Activated gamma-delta T cell treated with Interleukin-2 at 50 U/mL for 16 hours (primary cell): ENCODE measurements at places on chromosomes 4 and X.

DNA sequence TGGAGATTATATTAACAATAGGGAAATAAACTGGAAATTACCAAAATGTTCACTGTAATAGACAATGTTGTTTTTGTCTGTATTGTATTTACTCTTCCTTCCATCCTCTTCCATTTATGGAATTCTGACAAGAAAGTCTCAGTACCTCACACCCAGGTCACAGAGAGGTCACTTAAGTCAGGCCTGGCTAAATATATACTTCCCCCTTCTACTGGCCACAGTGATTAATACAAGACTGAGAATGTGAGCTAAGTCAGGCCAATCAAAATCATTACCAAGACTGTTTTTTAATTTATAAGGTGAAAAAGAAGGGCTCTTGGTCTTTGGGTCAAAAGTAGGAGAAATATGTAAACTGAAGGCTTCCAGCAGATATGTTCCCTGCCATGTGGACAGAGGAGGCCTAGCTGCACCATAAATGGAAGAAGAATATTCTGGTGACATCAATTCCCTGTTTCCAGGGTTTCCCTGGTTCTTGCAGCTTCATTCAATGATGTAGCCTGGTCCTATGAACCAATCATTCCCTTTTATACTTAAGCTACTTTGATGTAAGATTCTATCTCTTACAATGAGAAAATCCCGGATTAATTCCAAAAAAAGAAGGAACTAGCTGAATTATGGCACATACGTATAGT lies 64.3 kb downstream of the LRBA start:
- DNase-seq, result no peak

DNA sequence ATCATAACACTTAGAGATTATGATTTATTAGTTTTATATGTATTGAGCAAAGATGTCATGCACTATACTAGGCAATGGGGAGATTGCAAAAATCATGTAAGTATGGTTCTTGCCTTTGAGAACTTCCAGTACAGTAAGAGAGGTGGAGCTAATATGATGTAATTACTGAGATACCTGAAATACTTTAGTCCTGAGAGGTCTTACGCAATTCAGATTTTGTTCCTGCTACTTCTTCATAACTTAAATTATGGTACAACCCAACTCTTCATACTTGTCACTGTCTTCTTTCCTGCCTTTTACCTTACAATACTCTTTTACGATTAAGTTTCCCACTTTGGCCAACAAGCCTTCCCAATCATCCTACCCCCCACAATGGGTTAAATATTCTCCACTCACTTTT lies 564.2 kb upstream of the PITX2 start:
- no peak for DNase-seq

DNA sequence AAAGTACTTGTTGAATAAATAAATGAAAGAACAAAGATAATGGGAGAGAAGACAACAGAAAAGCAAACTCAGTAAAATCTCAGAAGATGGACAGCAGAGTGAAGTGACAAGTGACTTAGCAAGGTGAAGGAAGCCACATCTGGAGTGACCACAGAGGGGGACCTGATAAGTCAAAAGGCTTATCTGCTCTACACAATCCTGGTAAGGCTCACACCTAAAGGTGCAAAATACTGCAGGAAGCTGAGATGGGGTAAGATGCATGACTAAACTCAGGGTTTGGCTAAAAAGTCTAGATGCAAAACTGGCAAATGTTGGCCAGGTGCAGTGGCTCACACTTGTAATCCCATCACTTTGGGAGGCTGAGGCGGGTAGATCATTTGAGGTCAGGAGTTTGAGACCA lies 22.2 kb downstream of the TRMT2B start:
- DNase-seq, result no peak

GRCh38 chr4:116143198-116143597 lies 942.2 kb downstream of the TRAM1L1 start:
- DNase-seq, result no peak

DNA sequence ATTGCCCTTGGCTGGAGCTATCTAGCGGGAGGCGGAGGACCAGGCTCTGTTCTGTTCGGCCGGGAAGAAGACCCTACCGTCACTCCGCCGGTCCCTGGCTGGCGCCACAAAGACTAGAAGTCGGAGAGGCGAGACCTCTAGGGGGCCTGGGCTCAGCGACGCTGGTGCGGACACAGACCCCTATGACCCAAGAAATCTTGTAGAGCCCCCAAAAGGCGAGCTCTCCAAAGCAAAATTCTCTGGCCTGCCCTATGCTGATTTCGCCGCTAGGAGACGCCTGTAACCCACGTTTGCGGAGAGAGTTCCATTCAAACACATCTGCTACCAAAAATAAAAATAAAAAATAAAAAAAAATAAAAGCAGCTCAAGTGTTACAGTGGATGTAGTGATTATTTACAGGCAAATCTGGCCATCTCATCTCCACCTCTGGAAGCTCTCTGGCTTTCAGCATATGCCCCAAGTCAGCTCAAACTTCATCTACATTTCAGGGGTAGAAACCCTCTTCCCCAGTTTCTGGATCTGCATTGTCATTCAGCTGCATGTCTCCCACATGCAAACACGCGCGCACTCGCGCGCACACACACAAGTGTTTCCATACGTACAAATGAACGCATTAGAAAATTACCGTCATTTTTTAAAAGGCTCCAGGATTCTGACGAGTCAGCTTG lies 2.4 kb upstream of the PCDH10 start:
- no peak for DNase-seq

DNA sequence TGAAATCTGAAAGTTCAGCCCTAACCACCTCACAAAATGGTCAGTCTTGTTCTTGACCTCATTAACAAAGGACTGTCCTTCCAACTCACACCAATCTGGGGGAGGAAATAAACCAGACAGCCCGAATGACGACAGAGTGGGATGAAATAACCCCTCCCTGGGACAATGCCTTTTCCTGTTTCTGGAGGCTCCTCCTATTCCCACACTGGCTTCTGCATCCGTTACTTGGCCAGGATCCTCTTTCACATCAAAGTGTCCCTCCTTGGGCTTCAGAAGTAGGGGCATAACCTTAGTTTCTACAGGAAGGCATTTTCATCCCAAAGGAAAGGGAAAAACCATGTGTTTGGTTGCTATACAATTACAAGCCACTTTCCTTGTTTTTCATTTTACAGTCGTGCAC lies 59.8 kb upstream of the RPL34 start:
- no peak for DNase-seq

- no peak for DNase-seq
Observed at GRCh38 chrX:129577473-129577872, 37.4 kb downstream of the OCRL start.

- no peak for DNase-seq
Observed at GRCh38 chrX:153190381-153190780, 11.3 kb downstream of the MAGEA1 start.

GRCh38 chrX:8927701-8928100 lies 106.2 kb downstream of the FAM9B start:
- no peak for DNase-seq
